ENCODE measurements at places on chromosomes 2 and 18.
A peak's percentile ranks its signal among the peaks of the same experiment; 100 is the strongest.

GRCh38 chr2:67515056-67515455 lies 117.9 kb downstream of the ETAA1 start:
- no peak for DNase-seq

DNA sequence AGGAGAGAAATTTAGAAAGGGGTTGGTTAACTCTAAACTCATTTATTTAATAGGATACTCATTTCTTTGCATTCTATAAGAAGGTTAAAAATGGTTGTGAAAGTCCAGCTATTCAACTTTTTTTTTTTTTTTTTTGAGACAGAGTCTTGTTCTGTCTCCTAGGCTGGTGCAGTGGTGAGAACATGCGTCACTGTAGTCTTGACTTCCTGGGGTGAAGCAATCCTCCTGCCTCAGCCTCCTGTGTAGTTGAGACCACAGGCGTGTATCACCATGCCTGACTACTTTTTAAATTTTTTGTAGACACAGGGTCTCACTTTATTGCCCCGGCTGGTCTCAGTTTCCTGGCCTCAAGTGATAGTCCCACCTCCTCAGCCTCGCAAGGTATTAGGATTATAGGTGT lies 11.9 kb downstream of the ELP2 start:
- DNase-seq: no peak

DNA sequence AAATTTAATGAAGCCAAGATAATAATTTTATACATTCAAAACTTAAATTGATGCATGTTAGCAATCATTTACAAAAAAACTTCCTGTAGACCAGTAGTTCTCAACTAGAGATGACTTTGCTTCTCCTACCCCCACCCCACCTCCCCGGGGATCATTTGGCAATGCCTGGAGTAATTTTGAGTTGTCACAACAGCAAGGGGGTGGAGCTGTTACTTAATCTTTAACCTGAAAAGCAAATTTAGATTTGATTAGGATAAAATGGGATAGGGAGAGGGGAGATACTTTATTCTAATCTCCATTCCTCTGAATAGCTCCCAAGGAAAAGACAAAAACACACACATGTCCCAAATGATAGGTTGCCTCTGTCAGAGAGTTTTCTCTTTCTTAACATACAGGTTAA lies 4.2 kb downstream of the SLC40A1 start:
- no peak for DNase-seq

GRCh38 chr2:55092439-55092838 lies 42.2 kb upstream of the RTN4 start:
- DNase-seq: no peak

GRCh38 chr2:68251855-68252399 lies 405 bp downstream of the PPP3R1 start:
- DNase-seq: peak; percentile 19

DNA sequence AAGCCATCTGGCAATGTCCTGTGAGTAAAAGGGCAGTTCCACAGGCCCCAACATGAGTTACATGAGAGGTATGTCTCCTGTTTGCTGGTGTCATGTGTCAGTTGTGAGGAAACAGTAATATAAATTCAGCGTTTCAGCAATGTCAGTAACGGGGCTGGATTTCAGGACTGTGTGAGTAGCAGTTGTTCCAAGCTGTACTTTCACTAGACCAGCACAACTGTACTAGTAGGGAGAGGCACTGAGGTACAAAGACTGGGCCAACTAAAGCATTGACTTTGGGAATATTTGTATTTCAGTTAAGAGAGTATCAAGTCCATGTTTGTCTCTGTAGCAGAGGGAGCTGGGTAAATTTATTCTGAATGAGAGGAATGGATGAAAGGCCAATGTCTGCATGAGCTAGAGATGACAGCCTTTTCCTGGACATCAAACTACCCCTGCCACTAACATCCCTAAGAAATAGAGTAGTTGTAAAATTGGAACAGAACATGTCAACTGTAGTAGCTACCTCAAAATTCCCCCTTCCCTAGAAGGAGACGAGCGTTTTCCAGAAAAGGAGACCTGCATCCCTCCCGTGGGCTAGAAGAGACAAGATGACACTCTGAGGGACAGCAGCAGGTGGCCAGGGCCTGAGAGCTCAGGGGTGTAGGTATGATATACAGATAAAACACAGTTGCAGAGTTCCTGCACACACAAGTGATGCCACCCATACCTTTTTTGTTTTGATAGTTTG lies 24.4 kb downstream of the EIF4E2 start:
- no peak for DNase-seq

- no peak for DNase-seq
These were observed 9.9 kb upstream of the AOX1 start for GRCh38 chr2:200575957-200576356.

DNA sequence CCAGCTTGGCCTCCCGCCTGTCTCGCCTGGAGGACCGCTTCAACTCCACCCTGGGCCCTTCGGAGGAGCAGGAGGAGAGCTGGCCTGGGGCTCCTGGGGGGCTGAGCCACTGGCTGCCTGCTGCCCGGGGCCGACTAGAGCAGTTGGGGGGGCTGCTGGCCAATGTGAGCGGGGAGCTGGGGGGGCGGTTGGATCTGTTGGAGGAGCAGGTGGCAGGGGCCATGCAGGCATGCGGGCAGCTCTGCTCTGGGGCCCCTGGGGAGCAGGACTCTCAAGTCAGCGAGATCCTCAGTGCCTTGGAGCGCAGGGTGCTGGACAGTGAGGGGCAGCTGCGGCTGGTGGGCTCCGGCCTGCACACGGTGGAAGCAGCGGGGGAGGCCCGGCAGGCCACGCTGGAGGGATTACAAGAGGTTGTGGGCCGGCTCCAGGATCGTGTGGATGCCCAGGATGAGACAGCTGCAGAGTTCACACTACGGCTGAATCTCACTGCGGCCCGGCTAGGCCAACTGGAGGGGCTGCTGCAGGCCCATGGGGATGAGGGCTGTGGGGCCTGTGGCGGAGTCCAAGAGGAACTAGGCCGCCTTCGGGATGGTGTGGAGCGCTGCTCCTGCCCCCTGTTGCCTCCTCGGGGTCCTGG lies 3.7 kb upstream of the KHK start:
- DNase-seq: no peak

DNA sequence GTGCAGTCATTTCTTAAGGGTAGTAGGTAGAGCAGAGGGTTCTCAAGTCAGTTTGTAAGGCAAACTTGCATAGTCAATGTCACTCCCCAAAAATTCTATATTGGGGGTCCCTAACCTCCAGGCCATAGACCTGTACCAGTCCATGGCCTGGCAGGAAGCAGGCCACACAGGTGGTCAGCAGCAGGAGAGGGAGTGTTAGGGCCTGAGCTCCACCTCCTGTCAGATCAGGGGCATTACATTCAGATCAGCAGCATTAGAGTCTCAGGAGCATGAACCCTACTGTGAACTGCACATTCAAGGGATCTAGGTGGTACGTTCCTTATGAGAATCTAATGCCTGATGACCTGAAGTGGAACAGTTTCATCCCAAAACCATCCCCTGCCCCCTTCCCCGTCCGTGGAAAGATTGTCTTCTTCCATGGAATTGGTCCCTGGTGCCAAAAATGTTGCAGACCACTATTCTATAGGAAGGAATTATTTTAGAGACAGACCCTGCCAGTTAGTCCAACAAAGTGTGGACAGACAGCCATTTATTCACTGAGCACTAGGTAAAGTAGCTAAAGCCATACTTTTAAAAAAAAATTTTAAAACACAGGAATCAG lies 6.7 kb downstream of the COA5 start:
- DNase-seq: no peak

- no peak for DNase-seq
These were observed 62.5 kb downstream of the RPIA start for GRCh38 chr2:88753833-88754584.

DNA sequence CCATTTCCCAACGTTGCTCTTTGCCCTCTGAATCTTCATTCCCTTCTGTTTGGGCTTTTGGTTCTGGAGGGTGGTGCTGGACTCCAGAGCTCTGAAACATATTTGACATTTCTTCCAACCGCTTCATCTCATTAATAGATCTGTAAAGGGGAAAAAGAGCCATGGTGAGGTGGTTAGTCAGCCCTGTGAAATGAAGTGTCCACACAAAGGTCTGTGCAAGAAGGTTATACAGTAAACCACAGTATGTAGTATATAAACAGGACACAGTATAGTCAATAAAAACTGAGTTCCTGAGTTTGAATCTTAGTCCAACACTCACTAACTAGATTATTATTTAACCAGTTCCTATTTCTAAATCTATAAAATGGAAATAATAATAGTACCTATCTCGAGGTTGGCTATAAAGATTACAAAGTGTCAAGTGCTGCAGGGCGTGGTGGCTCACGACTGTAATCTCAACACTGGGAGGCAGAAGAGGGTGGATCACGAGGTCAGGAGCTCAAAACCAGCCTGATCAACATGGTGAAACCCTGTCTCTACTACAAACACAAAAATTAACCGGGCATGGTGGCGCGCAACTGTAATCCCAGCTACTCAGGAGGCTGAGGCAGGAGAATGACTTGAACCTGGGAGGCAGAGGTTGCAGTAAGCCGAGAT lies 13.1 kb downstream of the STARD7 start:
- no peak for DNase-seq

GRCh38 chr2:78895022-78895421 lies 130.5 kb upstream of the REG3G start:
- no peak for DNase-seq

DNA sequence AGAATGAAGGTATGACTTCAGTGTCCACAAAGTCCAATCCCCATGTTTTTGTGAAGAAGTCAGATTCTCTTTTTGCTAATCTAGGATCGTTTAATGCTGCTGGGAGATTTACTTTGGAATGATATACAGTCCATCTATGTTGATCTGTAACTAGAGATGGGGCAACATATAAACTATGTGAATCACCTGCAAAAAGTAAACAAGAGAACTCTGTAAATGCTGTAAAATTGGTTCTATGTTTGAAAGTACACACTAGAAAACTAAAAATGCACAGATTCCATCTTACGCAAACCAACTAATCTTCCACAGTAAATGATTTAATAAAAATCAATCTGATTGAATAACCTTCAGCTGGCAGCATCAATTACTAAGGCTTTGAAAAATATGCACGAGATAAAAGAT lies 37.5 kb downstream of the VPS54 start:
- DNase-seq: no peak

- DNase-seq: no peak
These were observed 61.6 kb downstream of the MFSD6 start for GRCh38 chr2:190469771-190470170.

DNA sequence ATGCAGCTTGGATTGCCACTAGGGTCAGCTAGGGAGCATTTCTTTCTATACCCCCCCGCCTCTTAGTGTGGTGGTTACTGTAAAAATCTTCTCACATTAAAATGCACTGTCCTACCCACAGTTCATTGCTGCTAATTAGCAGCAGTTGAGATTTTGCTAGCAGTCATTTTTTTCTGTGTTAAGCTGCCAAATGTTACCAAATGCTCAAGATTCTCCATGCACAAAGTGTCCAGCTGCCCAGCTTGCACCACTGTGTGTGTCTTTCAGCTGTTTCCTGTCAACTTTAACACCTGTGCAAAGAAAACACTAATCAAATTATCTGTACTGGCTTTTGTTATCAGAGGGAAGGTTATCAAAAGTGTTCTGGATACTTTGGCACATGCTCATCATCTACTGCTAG lies 679.3 kb downstream of the NR4A2 start:
- no peak for DNase-seq

DNA sequence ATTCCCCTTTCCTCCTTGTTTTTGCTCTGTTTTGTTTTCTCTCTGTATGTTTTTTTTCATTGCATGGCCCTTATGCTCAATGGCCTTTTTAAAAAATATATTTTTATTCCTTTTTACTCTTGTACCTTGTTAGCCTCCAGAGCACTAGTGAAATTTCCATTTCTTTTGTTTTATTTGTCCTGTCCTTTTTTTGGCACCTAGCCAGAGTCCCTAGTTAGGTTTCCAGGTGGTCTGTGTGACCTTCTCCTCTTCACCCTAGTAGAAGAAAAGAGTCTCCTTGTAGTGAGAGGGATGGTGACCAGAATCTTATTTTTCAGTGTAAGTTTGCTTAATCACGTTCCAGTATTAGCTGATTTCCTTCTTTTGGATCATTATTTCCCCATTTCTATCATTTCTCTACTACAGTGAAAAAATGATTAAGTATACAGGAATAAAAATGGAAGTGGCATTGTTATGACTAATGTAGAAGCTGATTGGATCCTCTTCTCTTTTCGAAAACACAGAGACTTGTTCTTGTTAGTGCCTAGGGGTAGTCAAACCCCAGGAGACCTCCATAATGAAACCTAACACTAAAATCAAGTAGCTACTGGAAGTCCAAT lies 65.9 kb downstream of the NBEAL1 start:
- DNase-seq: no peak

- DNase-seq: no peak
These were observed 183.8 kb downstream of the LRATD1 start for GRCh38 chr2:14816069-14817060.

- no peak for DNase-seq
These were observed 933.9 kb downstream of the TRIB2 start for GRCh38 chr2:13650586-13651180.

DNA sequence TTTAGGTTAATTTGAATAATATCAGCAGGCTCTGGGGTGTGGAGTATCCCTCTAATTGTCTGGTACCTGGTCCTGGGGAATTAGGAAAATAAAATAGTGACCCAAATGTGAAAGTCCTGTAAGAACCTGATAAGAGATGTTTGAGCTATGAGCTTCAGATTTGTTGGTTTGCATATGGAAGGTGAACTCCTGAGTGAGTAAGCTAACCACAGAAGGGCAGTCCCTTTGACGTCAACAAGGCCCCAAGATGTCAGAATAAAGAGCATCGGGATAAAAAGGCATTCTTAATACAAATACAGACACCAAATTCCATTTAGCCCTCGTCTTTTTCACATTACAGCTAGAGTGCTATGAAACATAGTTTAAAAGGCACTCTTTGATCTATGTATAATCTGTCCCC lies 1366.3 kb upstream of the TMEFF2 start:
- DNase-seq: no peak

GRCh38 chr2:115314119-115314518 lies 871.7 kb downstream of the DPP10 start:
- DNase-seq: no peak

GRCh38 chr18:22172120-22172582 lies 2.8 kb downstream of the GATA6 start:
- no peak for DNase-seq

GRCh38 chr2:183031911-183032794 lies 6.1 kb downstream of the NCKAP1 start:
- no peak for DNase-seq

GRCh38 chr18:61608316-61608715 lies 275.1 kb downstream of the CDH20 start:
- no peak for DNase-seq

- DNase-seq: no peak
These were observed 616.9 kb upstream of the SLC8A1 start for GRCh38 chr2:41068740-41069139.
